Activated effector memory CD4-positive, alpha-beta T cell treated with anti-CD3 and anti-CD28 coated beads, Interleukin-2, amount 50 U/mL, for 16 hours (primary cell): ENCODE measurements at places on chromosomes 4 and X.

DNA sequence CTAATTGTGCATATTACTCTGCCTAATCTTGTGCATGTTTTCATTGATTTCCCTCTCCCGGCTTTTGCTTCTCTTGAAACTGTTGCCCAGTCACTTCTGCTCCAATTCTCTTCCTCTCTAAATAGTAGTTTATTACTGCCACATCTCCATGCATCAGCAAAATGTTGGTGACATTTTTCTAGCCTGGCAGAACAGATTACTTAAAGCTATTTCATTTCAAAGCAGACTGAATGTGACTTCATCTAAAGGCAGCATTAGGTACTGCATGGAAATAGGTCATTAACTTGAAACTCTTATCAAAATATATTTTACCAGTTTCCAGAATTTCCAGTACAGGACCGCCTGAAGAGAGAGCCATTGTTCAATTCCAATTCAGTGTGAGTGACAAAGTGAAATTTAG lies 52.4 kb downstream of the HPGDS start:
- DNase-seq, result no peak

DNA sequence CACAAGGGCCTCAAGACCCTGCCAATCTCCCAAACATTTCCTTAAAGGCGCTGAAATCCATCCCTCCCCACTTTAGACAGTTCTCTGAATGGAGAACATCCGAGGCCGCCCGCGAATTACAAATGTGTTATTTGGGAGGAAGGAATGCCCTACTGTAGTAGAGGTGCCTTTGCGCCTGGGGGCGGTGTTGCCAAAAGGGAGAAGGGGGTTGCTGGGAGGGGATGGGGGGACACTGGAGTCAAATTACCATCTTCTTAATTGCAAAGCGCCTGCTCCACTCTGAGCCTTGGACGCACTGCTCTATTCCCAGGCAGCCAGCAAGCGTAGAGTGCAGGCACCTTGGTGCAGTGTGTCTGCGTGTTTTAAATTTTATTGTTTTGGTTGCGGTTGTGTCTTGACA lies 2.7 kb downstream of the TMEM255A start:
- DNase-seq, result no peak

GRCh38 chrX:10676235-10676957 lies 56.0 kb upstream of the MID1 start:
- DNase-seq, result no peak

GRCh38 chr4:41832961-41833360 lies 84.4 kb upstream of the PHOX2B start:
- DNase-seq, result no peak

- no peak for DNase-seq
Measured at GRCh38 chr4:665381-665750, 8.7 kb downstream of the ATP5ME start.

DNA sequence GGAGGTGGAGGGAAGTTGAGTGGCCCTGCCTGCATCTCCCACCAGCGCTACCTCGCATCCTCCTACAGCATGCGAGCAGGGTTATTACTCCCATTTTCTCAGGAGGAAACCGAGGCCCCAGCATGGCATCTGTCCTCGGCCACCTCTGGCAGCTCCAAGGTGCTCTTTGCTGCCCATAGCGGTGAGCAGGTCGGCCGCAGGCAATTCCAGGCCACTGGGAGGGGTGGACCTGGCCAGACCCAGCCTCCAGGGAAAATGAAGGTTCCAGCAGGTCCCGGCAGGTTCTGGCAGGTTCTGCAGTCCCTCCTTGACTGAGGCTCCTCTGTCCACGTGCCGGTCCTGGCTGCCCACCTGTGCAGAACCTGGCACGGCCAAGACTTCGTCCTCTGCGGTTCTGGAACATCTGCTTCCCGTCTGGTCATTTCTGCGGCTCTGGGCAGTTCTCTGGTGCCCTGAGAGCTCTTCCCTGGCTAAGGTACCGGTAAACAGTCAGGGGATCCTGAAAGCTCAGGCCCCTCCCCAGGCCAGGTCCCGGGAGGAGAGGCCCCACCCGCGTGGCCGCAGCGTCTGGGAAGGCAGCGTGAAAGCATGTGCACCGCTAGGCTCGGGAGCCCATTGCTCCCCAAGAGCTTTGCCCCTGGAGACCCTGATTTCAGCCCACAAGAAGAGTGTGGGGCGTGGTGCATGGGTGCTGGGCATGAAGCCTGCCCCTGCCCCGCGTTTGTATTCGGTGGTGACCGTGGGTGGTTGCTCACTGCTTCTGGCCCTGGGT lies 112.0 kb upstream of the ADRA2C start:
- no peak for DNase-seq

DNA sequence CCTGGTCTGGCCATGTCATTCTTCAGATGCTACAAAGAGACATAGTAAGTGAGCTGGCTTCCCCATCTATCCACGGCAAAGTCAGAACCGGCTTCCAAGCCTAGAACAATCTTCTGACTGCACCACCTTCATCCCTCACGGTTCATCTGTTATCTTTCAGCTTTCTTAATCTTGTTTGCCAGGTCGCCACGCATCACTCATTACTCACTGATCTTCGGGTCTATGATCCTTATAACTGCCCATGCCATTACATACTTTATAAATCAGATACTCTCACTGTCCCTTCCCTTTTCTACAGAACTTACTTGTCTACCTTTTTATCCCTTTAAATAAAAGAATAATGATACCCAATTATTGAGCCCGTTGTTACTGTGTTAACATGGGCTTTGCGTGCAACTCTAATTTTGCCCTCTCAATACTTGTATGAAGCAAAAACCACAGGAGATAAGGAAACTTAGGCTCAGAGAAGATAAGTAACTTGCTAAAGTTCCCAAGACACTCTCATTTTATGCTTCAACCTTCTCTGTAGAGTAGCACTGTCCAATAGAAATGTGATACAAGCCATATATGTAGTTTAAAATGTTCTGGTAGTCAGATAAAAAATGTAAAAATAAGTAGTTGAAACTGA lies 171.7 kb downstream of the AMELX start:
- DNase-seq, result no peak

- no peak for DNase-seq
Measured at GRCh38 chr4:151236036-151236435, 40.9 kb upstream of the PRSS48 start.

GRCh38 chr4:18777190-18777930 lies 755.8 kb upstream of the LCORL start:
- no peak for DNase-seq

- no peak for DNase-seq
Measured at GRCh38 chr4:188130355-188130754, 8.9 kb upstream of the TRIML1 start.

GRCh38 chr4:151744614-151745013 lies 16.2 kb downstream of the GATB start:
- DNase-seq, result no peak

GRCh38 chr4:107363125-107363524 lies 327.0 kb upstream of the DKK2 start:
- no peak for DNase-seq

DNA sequence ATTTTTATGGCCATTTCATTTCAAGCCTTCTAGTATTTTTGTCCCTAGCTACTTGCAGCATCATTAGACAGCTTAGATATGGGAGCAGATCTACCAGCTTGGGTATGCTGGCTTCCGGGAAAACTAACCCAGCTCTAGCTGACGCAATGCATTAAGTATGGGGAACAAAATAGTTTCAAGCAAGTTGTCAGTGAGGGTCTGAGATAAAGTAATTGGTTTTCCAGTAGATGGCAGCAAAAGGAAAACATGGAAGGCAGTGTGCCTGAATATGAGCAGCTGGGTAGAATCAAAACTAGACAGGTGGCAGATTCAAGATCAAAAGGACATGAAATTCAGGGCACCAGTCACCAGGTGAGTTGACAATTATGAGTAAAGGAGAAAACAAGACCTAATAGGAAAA lies 340.9 kb upstream of the CTSO start:
- DNase-seq, result no peak

DNA sequence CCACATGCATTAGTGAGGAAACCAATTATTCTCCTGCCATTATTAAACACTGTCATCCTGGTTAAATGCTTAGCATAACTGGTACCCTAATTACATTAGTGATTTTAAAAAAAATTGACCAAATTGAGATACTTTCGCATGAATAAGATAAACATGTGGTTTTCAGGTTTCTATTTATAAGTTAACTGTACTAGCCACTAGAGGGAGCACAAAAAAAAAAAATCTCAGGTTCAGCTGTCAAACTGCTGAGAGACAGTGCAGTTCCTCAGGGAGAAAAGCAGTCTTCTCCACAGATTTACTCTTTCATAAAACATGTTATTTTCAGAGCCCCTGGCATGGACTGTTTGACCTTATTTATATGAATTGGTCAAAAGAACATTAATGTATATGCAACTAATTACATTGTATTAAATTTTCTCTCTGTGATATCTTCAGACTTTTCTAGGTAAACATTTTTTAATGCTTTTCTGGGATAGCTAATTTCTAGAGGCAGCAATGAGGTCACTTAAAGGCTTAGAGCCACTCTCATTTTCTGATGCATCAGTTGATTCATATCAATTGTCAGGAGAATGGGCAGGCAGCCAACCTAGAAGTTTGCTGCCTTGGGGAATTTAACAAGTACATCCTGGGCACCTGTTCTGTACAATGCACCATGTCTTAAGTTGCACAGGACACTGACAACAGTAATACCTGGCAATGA lies 167.5 kb downstream of the CDS1 start:
- DNase-seq, result no peak

DNA sequence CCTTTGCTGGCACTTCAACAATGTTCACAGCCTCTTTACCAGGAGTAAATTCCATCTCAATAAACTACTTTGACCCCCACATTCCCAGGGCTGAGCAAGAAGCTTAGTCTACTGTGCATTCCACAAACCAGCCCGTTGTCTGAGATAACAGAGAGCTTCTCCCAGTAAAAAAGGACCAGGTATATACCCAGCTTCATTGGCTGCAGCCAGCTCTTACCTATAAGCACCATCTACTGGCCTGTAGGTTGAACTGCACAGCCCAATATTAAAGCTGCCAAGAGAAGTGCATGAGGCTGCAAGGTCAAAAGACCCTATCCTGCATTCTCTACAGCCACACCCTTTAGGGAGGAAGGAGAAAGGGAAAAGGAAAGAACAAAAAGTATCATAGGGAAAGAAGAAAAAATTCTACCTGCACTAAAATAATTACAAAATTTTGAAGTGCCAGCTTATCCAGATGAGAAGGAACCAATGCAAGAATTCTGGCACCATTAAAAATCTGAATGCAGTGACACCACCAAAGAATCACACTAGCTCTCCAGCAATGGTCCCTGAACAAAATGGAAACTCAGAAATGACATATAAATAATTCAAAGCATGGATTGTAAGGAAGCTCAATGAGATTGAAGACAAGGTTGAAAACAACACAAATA lies 45.7 kb upstream of the INTU start:
- DNase-seq, result no peak

DNA sequence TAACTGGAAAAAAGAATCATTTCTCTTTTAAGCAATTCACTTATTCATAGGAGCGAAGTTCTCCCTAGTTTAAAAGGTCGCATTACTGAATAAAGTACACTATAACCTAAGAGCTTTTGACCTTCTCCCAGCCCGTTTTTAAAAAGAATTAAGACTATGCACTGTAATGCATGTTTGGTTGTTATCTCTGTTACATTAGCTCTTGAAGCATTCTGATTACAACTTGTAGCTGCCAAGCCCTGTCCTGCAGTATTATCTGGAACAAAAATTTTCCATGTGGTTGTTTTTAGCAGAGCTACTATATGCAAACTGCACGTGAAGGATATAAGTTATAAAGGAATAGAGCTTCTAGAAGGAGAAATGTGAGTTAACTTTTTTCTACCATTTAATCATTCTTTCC lies 8.1 kb downstream of the GAB1 start:
- no peak for DNase-seq

DNA sequence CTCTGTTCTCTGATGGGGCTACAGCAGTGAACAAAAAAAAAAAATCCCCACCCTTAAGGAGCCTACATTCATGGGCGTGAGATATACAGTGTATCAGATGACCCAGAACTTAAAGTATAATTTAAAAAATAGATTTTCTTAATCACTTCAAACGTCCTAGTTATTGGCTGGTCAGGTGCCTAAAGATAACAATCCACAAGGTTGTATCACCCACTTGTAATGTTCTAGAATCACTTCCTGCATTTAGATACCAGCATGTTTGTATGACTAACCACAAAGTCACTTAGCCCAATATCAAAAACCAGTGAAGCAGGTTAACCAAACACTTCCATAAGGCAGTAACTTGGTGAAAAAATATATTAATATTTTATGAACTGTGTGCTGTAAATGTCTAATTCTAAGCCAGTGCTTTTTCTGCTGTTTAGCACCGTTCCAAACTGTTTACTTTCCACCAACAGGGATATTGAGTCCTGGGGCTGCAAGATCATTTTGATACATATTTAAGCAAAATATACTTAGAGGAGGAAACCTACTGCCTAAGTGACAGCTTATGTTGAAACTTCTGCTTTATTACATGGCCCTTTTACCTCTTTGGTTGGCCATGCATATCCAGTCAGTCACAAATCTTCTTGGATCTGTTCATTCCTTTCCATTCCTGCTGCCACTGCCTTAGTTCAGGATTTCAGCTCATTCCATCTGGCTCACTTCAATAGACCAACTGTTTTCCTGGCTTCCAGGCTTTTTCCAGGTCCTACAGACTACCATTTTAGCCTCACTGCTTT lies 43.3 kb downstream of the CD40LG start:
- DNase-seq, result no peak

DNA sequence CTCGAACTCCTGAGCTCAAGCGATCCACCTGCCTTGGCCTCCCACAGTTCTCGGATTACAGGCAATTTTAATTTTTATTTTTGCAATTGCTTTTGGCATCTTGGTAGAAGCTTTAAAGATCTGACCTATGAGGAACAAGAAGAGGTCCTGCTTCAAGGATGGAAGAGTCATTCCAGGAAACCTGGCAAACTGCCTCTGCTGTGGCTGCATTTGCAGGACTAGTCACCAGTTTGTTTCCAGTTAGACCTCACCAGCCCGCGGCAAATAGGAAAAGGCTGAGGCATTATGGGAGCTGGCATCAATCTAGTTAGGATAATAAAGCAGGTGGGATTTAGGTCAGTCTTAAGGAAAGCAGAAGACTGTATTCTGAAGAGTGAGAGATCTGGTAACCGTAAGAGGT lies 51.9 kb upstream of the LAS1L start:
- no peak for DNase-seq

DNA sequence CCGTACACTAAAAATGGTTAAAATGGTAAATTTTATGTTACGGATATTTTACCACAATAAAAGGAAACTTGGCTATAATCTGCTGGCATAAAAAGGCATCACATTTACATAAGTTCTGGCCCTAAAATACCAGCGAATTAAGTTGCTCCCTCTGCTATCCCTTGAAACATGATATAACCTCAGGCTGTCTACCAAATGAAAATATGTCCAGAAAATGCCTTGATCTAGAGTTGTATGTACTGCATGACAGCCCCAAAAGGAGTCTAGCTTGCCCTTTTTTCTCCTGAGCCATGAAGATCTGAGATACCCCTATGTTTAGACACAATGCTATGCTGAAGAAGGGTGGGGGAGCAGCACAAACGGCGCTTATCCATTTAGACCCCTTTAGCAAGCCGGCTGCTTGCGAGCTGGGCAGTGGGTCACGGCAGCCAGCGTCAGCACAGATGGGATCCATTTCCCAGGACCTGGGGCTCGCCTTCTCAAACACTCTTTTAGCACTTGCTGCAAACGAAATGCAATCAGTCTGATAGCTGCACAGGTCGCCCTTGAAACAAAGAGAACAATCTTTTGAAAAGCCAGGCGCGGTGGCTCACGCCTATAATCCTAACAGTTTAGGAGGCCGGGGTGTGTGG lies 77.0 kb downstream of the AFAP1 start:
- DNase-seq, result no peak

- no peak for DNase-seq
Measured at GRCh38 chr4:4542774-4543485, 1.1 kb upstream of the STX18 start.

GRCh38 chr4:8675383-8675782 lies 82.8 kb downstream of the CPZ start:
- DNase-seq, result no peak
